ENCODE measurements at places on chromosomes 7 and 10. TPM values are rescaled to one million over a fixed set of nuclear protein-coding genes. Genes with fewer than 3 reads are reported as not detected.

DNA sequence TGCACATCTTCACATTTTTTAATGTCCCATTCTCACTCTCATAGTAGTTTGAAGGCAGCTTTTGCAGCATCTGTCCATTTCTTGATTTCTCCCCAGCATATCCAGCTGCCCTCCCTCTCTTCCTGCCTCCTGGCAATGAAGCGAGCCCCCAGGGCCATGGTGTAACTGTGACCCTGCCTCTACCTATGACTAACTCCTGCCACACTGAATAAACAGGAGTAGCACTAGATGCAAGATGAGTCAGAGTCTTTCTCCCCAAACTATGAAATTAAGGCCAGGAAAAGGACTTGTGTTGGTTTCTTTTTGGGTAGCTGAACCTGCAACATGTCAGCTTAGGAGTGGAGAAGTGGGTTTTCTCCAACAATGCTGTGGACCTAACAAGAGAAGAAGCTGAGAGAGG, 329.0 kb downstream of the RNLS start:
- no peaks in the 10 kb centered on the region for H3K27me3 ChIP-seq
- H3K27ac ChIP-seq: no peak overlapping the region
- DNase-seq: no peak
- H3K4me3 ChIP-seq: no peak overlapping the region
- peaks cover 4% of the 10 kb centered on the region for H3K4me1 ChIP-seq
- H3K36me3 ChIP-seq: no peaks in the 10 kb centered on the region

GRCh38 chr10:122931088-122931906, 20.9 kb downstream of the FAM24A start:
- H3K27me3 ChIP-seq: no peaks in the 10 kb centered on the region
- no peak for DNase-seq
- peaks cover 26% of the 10 kb centered on the region for H3K36me3 ChIP-seq

- no peak for DNase-seq
- H3K27me3 ChIP-seq: no peaks in the 10 kb centered on the region
- no peaks in the 10 kb centered on the region for H3K36me3 ChIP-seq
- no peak overlapping the region for H3K27ac ChIP-seq
- H3K4me3 ChIP-seq: no peak overlapping the region
Observed at GRCh38 chr10:50556237-50557120, 67.3 kb downstream of the SGMS1 start.

DNA sequence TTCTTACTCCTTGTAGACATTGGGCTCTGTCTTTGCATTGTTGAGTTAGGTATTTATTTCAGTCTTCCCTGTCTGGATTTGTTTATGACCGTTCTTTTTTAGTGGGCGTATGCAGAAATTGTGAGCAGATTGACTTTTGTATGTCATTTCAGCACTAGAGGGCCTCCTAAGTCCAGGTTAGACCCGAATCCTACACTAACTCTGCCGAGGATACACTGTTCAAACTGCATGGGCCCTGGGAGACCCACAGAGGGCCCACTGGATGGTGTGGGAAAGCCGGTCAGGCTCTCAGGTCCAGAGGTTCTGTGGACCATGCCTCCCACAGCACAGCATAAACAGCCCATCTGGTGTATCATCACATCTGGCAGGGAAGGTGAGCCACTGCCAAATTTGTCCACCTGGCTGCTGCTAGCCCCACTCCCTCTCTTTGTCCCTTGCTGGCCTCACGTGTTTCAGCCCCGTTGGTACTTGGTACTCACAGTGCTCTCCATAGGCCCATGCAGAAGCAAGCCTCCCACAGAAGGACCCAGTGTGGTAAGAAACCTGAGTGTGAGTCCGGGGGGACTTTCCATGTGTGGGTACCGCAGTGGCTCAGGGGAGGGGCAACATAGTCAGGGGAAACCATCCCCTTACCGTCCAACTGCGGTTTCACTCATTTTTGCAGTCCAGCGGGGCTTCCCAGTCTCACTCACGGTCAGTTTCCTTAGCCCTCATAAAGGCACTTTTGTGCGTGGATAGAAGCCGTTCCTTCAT, 112.8 kb downstream of the APBB1IP start:
- no peak for DNase-seq
- H3K27ac ChIP-seq: no peak overlapping the region
- H3K36me3 ChIP-seq: peaks cover 95% of the 10 kb centered on the region
- H3K4me1 ChIP-seq: peaks cover 2% of the 10 kb centered on the region

GRCh38 chr7:102208826-102209225, 77.8 kb upstream of the SH2B2 start:
- peaks cover 55% of the 10 kb centered on the region for H3K36me3 ChIP-seq
- no peak overlapping the region for H3K27ac ChIP-seq
- H3K27me3 ChIP-seq: no peaks in the 10 kb centered on the region
- H3K4me3 ChIP-seq: no peak overlapping the region

GRCh38 chr7:137772748-137773147, 74.0 kb downstream of the DGKI start:
- DNase-seq: no peak
- H3K4me3 ChIP-seq: no peak overlapping the region
- no peaks in the 10 kb centered on the region for H3K36me3 ChIP-seq
- no peak overlapping the region for H3K27ac ChIP-seq
- no peaks in the 10 kb centered on the region for H3K27me3 ChIP-seq

GRCh38 chr7:67636348-67637022, 639.9 kb downstream of the TYW1 start:
- H3K4me1 ChIP-seq: no peaks in the 10 kb centered on the region
- DNase-seq: no peak
- no peak overlapping the region for H3K4me3 ChIP-seq
- H3K27ac ChIP-seq: no peak overlapping the region
- H3K36me3 ChIP-seq: no peaks in the 10 kb centered on the region

GRCh38 chr7:74173491-74173865, 678 bp upstream of the EIF4H start:
- peaks cover 19% of the 10 kb centered on the region for H3K36me3 ChIP-seq
- no peak for DNase-seq
- H3K27ac ChIP-seq: peak overlapping the region; percentile 70
- no peaks in the 10 kb centered on the region for H3K27me3 ChIP-seq

DNA sequence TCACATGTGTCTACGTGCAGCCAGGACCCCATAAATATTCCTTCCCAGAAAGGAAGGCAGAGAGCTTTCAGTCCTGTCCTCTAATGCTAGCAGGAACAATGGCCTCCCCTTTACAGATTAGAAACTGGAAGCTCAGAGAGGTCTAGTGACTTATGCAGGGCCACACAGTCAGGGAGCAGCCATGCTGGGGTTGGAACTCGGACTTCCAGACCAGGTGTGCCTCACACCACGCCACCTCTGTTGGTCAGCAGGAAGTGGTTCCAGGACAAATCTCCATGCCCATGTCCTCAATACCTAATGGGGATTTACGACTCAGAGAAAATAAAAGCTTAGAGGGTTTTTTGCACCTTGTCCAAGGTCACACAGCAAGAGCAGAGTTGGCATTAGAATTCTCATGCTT, 378.9 kb downstream of the RPS24 start:
- DNase-seq: no peak
- H3K4me3 ChIP-seq: no peak overlapping the region
- no peak overlapping the region for H3K27ac ChIP-seq

The ZNF786 gene
- 9.2 TPM for total RNA-seq

The MMRN2 gene
- total RNA-seq: 0.27 TPM

The EVX1 gene
- not detected for total RNA-seq

The ARMC3 gene
- not detected for total RNA-seq

The NRBF2 gene
- 26.9 TPM for total RNA-seq

The NUTM2B gene
- total RNA-seq: 0.80 TPM

Data from activated B cell treated with CpG ODN at 0.5 μM for 24 hours (primary cell).